ENCODE measurements at places on chromosomes 13 and 19.

DNA sequence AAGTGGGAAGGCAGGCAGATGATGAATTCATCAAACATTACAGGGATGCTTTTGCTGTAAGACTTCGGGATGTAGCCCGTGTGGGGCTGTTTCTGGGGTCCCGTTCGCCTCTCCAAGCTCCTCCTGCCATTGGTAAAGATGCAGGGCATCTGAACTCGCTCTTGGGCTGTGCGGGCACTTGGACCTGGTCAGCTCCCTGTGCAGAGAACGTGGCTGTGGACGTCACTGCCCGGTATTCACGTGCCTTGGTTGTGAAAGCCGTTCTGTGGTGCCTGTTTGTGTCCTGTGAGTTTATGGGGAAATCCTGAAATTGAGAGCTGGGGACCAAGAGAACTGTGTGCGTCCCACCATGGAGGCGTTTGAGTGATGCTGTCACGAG is 5.4 kb downstream of the TFDP1 start:
- DNase-seq = peak; percentile 35

- no peak for DNase-seq
Observed at GRCh38 chr19:33245948-33246708, 20.5 kb upstream of the SLC7A10 start.

DNA sequence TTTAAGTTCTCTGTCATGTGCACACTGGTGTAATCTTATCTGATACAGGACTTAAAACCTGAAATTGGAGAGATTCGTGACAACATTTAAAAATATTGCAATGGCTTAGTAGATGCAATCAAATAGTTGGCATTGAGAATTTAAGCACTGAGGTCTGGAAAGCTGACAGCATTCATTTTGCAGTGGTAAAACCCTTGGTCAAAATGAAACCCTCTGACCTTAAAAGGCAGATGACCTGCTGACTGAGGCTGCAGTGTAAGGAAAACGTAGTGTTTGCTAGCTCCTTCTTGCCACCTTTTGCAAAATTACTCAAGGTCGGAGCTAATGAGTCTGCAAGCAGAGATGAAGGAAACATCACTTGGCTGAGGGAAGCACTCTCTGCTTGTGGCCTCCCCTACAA is 150.6 kb downstream of the KCTD12 start:
- no peak for DNase-seq

DNA sequence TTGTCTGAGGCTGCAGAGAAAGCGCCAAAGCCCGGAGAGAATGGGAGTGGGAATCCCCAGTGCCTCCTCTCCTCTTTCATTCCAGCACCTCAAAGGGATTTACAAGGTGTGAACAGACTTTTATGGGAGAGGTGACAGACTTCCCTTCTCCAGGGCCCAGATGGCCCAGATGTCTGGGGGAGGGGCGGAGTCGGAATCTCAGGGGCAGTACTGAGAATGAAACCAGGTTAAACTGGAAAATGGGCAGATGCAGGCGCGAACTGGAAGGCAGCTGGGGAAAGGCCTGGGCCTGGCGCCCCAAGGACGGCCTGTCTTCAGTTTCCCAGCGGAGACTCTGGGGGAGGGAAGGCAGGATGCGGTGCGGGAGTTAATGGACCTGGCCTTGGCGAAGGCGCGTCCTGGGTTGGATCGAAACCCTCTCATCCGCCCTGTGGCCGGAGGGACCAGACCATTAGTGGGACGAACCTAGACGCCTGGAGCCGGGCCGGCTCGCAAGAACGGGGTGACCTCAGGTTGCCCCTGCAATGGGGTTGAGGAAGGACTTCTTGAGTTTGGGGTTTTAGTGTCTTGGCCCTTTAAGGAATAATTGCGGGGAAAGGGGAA is 592 bp upstream of the TRIP10 start:
- DNase-seq = no peak

- no peak for DNase-seq
Observed at GRCh38 chr13:75931116-75931515, 295.0 kb downstream of the LMO7 start.

All from breast epithelium (tissue), 4 donors.